Activated gamma-delta T cell treated with Interleukin-2 at 50 U/mL for 16 hours (primary cell): ENCODE measurements at places on chromosomes 3 and 15.

GRCh38 chr3:5735896-5736295 lies 548.4 kb downstream of the EDEM1 start:
- DNase-seq, result no peak

DNA sequence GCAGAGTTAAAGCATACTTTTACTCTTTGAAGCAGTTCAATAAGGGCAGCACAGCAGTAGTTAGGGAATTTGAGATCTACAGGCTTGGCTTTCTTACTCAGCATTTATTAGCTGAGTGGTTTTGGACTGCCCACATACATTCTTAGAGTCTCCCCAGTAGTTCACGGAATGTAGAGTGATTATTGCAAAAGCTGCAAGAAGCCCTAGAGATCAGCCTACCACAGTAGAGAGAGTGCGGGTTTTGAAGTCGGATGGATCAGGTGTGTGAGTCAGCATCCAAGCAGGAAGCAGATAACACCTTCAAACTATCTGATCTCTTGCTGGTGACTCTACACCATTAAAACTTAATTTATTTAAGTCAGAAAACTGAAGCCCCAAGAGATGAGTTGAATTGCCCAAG lies 171.9 kb downstream of the SYNPR start:
- DNase-seq, result no peak

DNA sequence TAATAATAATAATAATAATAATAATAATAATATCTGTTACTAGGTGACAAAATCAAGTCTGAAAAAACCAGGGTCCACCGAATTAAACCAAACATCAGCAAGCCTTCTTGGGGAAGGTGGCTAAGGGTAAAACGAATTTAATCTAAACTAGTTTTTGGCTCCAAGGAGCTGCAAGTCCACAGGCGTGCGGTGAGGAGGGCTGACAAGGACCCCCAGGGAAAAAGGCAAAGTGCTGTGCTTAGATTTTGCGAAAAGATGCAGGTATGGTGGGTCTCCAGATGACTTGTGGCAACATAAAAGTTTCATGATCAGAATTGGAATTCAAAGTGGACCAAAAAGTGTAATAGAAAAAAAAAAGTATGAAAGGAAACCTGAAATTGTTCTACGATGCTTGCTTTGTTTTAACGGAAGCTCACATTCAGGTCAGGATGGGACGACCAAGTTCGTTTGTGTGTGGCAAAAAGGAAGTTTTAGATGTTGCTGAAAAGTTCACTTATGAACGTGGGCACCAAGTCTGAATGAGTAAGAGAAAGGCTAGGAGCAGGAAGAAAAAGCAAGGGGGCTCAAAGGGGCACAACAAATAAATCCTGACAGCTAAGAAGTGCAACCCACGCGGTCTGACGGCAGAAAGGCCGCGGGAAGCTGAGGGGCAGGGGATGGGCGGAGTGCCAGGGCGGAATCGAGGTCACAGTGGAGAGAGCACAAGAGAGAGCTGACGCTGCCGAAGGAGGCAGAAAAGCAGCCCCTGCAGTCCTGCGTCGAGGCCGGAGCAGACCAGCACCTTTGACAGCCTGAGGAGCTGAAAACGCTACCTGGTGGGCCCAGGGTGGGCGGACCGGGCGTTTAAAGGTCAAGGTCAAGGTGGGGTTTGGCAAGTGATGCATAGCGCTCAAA lies 1.1 kb downstream of the WDR82 start:
- DNase-seq, result peak; percentile 70

- DNase-seq, result no peak
These were observed 112.8 kb upstream of the TMEM108 start for GRCh38 chr3:132925256-132925930.

DNA sequence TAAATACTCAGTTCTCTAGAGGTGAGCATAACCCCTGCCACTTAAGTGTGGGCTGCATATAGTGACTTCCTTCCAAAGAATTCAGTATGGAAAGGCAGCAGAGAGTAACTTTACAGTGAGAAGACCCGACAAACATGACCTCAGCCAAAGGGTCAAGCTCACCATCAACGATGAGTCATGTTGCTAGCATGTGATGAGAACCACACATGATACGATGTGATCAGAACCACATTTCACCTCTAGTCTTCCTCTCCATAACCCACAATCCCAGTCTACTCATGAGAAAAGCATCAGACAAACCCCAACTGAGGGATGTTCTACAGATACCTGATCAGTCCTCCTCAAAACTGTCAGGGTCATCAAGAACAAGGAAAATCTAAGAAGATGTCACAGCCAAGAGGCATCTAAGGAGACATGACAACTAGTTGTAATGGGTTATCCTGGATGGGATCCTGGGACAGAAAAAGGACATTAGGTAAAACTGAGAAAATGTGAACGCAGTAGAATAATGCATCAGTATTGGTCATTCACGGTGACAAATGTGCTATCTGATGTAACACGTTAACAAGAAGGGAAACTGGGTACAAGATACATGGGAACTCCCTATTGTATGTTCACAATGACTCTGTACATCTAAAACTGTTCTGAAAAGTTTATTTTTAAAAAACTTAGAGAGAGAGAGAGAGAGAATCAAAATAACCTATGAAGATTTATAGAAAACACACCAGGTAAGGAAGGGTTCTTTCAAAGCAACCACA lies 28.3 kb downstream of the SEC61A1 start:
- DNase-seq, result no peak

DNA sequence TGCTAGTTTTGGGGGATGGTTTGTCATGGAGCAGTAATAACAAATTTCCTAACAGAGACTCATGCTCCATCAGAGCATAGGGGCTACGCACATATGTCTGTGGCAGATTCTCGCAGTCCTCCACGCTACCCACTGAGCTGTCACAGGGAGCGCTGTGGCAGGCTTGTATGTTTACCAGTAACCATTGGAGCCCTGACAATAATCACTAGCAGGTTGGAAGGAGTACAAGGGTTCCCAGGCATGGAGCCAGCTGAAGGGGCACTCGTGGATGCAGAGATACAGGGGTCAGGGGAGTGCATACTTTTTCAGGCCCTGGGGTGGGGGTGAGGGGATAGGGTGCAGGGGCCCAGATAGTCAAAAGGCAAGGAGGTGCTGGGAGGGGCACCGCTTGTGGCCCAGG lies 7.9 kb upstream of the GP9 start:
- no peak for DNase-seq

DNA sequence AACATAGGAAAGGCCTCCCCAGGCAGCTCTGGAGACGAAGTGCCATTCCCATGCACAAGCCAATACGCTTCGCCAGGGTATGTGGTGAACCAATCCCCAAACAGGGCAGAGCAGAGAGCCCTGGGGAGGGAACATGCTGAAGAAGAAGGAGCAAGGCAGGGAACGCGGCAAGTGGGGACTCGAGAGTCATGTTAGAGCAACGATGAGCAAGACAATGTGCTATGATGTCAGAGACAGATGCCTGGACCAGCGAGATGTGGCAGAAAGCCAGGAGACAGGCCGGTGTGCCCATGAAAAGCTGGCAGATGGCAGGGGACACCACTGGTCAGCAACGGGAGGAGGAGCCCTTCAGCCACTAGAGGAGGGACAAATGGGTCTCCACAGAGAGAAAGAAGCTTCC lies 39.6 kb downstream of the NIPA2 start:
- no peak for DNase-seq

- no peak for DNase-seq
These were observed 538.1 kb upstream of the TBL1XR1 start for GRCh38 chr3:177735431-177735830.

DNA sequence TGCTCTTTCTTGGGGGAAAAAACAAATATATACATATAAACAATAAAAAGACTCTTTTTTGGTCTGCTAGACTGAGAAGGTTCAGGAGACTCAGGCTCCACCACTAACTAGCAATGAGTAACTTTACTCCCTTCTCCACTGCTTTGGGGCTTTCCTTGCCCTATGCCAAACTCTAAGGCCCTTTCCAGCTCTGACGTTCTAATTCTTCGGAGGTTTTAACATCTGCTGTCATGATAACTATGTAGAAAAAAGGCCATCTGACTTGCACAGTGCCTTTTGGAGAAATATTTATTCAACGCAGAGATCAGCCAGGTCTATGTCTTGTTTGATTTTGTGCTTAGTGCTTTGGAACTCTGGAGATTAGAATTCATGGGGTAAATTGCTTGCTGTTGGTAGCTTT lies 156.2 kb downstream of the TMCO5A start:
- no peak for DNase-seq

DNA sequence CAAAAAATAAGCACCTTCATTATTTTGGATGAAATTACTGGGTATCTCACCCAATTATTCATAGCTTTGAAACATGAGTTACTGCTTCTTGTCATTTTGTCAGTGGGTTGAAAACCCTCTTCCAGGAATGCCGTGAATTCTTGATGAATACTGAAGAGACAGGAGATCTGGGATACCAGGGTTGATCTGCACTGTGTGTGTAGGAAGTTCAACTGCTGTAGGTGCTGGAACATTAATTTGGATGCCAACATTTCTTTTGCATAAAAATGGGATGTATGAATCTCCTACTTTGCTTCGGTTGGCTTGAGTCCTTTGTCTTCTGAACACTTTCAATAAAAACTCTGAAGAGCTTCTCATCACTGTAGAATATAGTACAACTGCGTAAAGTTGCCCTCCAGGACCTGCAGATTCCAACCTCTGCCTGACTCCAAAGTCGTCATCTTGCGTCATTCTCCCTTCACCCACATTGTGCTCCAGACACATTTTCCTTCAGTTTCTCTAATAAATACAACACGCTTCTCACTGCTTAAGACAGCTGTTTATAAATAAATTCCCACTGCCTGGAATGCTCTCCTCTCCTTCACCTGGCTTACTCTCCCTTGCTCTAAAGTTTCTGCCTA lies 312.7 kb upstream of the TGFBR2 start:
- no peak for DNase-seq

- no peak for DNase-seq
These were observed 110.6 kb downstream of the GABRB3 start for GRCh38 chr15:26662283-26662682.

GRCh38 chr3:147507638-147508286 lies 98.6 kb downstream of the ZIC1 start:
- no peak for DNase-seq

GRCh38 chr3:119681279-119681678 lies 4.1 kb upstream of the COX17 start:
- no peak for DNase-seq

DNA sequence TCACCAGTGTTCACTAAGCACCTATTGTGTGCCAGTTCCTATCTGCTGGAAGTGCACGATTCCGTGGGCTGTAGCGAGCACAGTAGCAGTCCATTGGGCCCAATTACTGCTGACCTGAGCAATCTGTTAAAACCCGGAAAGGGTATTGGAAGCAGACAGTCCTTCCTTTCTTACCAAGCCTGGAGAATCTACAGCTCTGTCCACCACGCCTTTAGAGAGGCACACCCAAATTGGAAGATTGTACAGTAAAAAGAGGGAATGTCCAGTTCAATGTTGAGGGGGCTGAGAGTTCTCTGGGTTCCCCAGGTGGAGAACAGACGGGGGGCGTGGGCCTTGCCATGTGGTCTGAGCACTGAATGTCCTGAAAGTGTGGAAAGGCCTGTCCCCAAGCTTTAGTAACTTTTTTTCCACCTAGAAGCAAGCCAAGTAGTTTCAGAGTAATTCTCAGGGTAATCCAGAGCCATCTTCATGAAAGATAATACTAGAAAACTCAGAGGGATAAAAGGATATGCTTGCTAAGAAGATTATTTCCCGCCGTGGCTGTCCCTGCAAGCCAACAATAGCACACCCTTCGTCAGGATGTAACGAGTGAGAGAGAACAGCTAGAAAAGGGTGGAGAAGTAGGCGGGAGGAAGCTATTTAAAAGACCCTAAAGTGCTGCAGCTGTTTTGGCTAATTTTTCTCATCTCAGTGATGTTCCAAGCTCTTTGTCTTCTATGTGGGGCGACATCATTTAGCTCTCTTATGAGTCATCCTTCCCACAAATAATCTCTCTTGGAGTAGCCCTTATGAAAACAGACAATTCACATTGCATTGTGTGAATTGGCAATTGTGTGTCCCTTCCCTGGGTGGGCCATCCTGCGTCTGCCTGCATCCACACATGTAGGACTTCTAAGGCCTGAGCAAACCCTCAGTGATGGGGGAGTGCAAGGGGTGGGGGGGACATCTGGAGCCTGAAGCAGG lies 181.0 kb downstream of the ATG7 start:
- DNase-seq, result no peak

DNA sequence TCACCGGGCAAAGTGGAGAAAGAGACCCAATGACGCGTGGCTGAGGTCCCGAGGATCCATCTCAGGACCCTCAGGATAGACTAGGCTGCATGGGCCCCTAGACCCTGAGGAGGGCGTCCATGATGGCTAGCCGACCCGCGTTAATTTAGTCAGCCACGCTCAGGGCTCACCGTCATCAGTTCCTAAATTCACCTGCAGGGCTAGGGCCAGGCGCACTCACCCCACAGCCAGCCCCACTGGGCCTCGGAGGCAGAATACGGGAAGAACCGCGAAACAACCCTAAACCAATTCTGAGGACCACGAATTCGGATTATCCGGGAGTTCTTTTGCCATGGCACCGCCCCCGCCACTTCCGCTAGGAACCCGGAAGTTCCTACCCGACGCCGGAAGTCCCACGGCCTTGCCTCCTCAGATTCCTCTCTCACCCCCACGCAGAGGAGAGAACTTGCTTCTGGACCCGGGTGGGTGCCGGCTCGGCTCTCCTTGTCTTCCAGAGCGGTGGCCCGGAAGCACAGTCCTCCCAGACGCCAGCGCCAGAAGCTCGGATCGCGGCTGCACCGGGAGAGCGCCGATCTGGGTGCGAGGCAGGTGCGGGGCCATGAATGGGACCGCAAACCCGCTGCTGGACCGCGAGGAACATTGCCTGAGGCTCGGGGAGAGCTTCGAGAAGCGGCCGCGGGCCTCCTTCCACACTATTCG lies at the start of the genes EAF1 and METTL6:
EAF1 (plus strand) TSS at position 417 of the 699 bp plus-strand sequence; CDS start at position 599, 182 bp downstream.
METTL6 (minus strand) TSS at position 363 of the 699 bp plus-strand sequence. CDS start 1,033 bp downstream, outside the sequence.
- DNase-seq, result peak; percentile 84

GRCh38 chr3:161731968-161732367 lies 235.4 kb downstream of the OTOL1 start:
- DNase-seq, result no peak

- no peak for DNase-seq
These were observed 19.1 kb downstream of the KBTBD8 start for GRCh38 chr3:67017211-67017610.

DNA sequence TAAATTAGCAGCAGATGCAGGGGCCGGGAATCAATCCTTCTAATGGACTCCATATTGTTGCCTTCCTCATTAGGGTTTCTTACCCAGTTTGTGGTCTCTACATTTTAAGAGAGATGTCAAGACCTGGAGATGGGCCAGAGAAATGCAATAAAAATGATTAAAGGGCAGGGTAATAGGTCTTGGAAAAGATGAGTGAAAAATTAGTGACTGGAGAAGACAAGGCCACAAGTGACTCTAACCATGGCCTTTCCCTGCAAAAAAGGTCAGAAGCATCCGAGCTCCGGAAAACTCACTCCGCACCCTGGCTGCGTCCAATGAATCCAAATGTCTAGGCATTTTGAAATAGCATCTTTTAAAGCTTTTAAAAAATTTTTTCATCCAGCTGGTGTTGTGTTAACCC lies 152.8 kb downstream of the ARRDC4 start:
- no peak for DNase-seq

GRCh38 chr15:60972866-60973265 lies 256.2 kb downstream of the RORA start:
- no peak for DNase-seq

DNA sequence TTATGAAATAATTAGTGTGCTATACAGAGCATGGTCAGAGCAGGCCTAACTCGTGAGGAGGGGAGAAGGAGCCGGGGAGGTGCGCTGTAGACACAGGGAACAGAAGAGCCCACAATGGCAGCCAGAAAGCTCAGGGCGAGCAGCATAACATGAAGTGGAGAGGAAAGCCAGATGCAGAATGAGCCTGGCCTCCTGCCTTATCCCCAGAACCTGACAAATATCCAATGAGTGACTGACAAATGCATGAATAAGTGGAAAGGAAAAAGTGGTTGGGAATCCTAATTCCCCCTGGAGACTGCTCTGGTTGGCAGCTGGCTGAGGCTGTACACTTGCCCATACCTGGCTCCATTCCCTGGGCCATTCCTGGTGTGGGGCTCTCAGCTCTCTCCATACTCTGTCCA lies 9.2 kb upstream of the MST1R start:
- DNase-seq, result no peak
